IPS DF 6.9 (cell line): ENCODE measurements at places on chromosomes 7 and 10.

- no peak for DNase-seq
Measured at GRCh38 chr10:19561181-19561580, 255.1 kb upstream of the PLXDC2 start.

GRCh38 chr7:14219125-14219524 is 229.7 kb upstream of the ETV1 start:
- DNase-seq: no peak

DNA sequence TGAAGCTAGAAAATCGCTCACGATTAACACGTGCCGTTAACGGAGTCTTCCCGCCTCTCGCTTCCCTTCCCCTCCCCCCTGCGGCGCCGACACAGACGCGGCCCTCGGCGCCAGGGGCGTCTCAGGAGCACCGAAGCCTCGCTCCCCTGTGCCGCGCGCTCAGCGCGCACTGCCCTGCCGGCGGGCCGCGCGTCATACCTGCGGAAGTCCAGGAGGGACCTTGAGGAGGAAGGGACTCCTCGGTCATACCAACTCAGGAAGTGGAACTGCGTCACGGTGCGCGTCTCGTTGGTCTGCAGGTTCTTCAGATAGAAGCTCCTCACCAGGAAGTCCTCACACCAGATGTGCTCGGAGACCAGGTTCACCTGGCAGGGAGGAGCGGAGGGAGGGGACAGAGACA is 239.6 kb downstream of the DNAJB6 start:
- DNase-seq: no peak

DNA sequence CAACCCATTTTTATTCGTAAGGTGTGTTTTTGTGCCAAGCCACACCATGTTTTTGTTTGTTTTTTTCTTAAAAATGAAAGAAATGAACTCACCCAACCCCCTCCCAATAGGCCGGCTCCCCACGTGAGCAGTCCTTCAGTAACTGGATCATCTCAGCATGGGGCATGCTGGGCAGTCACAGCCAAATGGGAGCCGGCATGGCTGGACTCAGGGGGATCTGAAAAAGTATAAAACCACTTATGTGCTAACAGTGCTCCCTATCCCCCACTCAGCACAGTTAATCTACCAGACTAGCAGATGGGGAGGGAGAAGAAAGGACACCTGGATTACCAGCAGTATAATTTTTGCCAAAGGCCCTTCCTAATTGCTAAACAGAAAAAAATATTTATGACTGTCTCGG is 39.3 kb downstream of the BAZ1B start:
- DNase-seq: no peak

GRCh38 chr10:60394446-60394845 is 4.8 kb upstream of the ANK3 start:
- no peak for DNase-seq

GRCh38 chr7:65967361-65968155 is 14.5 kb downstream of the GUSB start:
- no peak for DNase-seq

DNA sequence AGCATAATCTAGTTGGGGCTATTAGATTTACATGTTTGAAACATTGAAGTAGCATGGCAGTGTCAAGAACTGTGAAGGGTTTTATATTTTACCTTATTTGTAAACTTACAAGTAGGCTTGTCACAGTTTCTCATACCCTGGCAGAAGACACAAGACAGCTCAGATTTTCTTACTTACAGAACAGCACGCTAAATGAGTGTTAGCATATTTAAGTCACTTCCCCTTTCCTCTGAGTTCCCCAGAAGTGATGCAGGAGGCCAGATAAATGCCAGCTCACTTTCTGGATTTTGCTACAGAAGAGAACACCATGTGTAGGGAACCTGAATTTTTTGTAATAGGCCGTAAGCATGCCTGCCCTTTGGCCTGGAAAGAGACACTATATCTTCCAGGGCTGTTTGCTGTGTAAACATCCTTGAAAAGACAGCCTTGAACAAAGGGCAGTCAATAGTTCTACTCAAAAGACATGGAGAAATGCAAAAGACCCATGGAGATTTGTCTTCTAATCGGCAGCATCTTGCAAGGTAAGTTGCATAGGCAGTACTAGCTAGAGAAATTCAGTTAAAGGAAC is 279.1 kb downstream of the PHF14 start:
- no peak for DNase-seq

- DNase-seq: no peak
Measured at GRCh38 chr10:54026340-54026739, 774.7 kb downstream of the PCDH15 start.

- DNase-seq: no peak
Measured at GRCh38 chr7:131683536-131684125, 127.2 kb upstream of the PODXL start.

GRCh38 chr10:100968062-100968736 is 1.1 kb upstream of the SEMA4G start:
- no peak for DNase-seq

DNA sequence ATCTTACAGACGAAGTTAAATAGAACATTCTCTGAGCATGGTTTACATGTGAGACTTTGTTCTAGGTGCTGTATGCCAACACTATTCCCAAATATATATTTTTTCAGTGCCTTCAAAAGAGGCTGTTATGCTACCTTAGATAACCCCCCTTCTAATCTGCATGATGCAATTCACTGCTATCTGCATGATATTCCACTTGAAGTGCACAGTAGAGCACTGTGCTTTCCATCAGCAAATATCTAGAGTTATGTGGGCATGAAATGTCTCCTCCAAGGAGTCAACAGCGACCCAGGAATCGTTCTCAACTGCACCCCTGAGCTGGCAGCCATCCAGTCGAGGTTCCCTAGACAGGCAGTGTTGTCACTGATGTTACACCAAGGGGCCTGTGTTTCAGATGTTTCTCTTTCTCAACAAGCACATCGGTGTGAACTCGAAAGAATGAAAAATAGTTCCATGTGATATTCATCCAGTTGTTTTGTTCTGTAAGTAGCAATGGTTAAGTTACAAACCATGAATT is 88.3 kb downstream of the PDE1C start:
- DNase-seq: no peak

DNA sequence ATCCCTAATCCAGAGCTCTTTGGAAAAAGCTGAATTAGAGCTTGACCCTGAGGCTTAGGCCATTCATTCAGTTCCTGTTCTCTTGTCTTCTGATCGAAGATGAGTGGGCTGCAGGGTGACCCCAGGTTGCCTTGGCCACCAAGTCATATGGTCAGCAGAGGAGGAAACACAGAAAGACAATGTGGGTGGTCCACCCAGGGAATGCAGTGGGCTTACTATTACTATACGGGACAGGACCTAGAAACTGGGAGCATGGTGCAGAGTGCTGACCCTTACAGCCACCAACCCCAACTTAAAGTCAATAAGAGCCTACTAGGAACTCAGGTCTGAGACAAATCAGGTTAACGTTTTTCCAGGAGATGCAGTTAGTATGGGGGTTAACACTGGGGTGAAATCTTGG is 200.5 kb downstream of the HERPUD2 start:
- DNase-seq: no peak

DNA sequence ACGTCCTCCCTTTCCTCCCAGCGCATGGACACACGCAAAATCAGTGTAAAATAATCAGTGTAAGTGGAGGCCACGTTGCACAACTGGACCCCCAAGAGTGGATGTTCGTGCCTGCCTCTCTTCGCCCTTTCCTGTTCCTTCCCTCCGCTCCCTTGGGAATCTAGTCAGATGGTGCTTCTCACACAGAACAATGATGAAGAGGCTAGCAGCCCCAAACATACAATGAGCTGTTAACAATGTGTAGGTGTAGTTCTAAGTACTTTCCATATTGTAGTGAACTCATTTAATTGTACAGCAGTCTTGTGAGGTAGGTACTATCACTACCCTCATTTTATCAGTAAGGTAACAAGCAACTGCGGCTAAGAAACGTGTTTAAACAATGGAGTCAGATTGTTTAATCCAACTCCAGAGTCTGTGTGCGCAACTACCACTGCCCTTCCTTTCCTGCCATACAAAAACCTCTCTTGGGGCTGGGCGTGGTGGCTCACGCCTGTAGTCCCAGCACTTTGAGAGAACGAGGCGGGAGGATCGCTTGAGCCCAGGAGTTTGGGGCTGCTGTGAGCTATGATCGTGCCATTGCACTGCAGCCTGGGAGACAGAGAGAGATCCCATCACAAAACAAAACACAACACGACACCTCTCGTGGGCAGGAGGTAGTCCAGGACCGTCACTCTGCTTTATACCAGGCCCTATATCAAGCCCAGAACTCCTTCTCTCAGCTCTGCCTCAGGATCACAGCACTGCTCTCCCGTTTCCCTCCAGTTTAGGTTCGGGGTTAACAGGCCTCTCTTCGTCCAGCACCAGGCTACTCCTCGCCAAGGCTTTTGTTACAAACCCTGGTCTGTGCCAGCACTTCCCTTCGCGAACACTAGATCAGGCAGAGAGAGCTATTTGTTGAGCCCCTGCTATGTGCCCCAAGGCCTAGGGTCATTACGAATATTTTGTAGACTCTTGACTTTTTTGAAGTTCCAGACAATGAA is 1.1 kb downstream of the FKBP9 start:
- no peak for DNase-seq

DNA sequence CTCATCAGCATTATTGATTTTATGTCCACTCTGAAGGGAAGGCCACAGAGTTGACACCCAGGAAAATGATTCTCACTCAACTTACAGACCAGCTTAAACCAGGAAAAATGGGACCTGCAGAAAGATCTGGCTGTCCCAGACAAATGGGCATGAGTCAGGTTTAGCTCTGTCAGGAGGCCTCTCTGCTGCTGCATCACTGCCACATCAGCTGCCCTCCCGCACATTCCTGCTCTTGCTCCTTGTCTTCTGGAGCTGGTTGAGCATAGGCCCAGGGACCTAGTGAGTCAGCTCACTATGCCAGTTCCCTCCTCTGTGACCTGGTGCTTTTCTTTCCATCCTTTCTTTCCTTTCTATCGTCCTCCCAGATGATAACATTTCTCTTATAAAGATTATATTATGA is 18.8 kb upstream of the SMNDC1 start:
- no peak for DNase-seq

- DNase-seq: no peak
Measured at GRCh38 chr7:3245721-3246120, 55.3 kb upstream of the SDK1 start.

DNA sequence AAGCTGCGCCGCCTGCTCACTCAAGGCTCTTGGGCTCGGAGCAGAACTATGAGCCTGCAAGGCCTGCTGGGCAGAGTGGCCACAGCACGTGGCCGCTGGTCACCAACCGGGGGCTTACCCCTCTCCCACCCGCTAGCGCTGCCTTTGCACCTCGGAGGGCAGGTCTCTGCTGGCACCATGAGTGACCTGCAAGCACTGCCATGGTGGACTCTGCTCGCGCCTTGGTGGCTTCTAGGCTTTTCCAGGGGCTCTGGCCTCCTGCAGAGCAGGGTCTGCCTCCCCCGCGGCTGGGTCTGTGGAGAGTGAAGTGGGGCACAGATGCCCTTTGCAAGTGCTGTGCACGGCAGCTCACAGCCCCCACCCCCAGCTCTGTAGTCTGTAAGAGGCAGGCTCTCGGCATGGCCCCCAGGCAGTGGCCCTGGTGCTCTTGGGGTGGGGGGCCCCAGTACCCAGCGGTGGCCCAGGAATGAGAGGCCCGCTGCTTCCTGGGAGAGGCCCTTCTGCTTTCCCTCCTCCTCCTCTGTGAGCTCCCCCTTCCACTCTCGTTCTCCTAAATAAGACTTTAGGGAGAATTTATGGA is 119.6 kb downstream of the INPP5A start:
- DNase-seq: no peak

DNA sequence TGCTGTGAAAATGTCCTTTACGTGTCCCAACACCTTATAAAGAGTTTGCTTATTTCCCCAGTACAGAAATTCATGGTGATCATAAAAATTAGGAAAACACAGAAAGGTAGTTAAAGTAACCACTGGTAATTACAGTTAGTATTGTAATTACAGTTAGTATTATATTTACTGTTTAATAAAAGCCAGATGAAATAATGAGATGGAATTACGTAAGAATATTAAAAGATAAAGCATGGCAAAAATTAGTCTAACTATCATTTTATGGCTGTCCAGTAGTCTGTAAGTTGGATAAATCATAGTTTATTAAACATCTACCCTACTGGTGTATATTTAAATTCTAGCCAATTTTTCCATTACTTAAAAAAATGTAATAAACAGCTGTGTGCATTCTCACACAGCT is 638.8 kb downstream of the ACTR3B start:
- no peak for DNase-seq

DNA sequence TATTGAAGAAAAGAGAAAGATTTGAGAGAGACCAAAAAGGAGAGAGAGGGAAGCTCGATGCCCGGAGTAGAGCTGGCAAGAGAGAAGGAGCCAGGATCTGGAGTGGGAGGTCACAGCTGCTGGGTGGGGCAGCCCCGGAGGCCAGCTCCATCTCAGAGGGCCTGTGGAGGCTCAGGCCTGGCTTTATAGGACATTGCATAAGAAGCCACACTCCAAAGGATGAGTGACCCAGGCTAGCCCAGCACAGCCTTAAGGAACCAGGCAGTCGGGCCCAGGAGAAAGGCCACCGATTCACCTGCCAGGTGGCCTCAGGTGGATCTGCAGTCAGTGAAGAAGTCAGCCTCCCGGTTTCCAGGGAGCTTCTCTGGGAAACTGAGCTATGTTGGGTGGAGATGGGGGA is 676 bp downstream of the PLAC9 start:
- DNase-seq: no peak

- DNase-seq: no peak
Measured at GRCh38 chr7:135159359-135160085, 11.0 kb downstream of the CYREN start.

DNA sequence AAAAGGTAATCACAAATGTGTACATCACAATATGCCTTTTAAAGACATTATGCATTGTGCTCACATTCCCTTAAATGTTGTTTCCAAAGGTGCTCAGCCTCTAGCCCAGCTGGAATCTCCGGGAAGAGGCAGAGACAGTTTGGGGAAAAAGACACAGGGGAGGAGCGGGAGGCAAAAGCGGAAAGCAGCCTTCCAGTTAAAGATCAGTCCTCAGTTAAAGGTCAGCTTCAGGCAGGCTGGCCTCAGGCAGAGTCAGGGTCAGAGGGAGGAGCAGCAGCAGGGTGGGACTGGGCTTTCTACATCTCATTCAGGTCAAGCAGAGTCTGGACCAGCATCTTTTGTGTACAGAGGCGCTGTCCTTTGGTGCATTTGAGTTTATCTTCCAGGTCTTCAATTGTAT is 18.6 kb downstream of the ST7 start:
- DNase-seq: no peak

GRCh38 chr10:118742782-118743181 is 12.0 kb downstream of the CACUL1 start:
- no peak for DNase-seq

GRCh38 chr7:12323415-12323814 is 80.2 kb downstream of the VWDE start:
- DNase-seq: no peak
